Endothelial cell of umbilical vein (primary cell): ENCODE measurements at places on chromosomes 5 and 9. TPM values are rescaled to one million over a fixed set of nuclear protein-coding genes. Genes with fewer than 3 reads are reported as not detected.
A peak's percentile ranks its signal among the peaks of the same experiment; 100 is the strongest.

The RUFY1 gene
- polyA plus RNA-seq: 25.4 and 25.6 TPM in 2 replicates

The COL23A1 gene
- polyA plus RNA-seq: not detected in 2 replicates

DNA sequence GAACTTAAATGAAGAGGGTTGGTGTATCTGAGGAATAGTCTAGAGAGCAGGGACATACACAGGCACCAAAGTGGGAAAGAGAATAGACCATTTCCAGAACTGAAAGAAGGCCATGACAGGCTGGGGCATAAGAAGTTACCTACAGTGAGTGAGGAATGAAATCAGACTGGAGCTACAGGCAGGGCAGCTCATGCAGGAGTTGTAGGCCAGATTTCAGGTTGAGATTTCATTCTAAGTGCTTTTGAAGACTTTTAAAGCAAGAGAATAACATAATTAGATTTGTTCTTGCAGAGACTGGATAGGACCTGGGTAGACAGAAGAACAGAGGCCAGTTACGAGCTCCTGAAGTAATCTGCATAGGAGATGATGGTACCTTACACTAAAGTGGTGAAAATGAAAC lies 280.8 kb downstream of the KIAA0825 start:
- no peak for DNase-seq

GRCh38 chr5:95591490-95591901 lies 28.4 kb upstream of the GPR150 start:
- DNase-seq: peak; percentile 69

- DNase-seq: no peak
Observed at GRCh38 chr9:8223861-8224260, 424.3 kb upstream of the DMAC1 start.

DNA sequence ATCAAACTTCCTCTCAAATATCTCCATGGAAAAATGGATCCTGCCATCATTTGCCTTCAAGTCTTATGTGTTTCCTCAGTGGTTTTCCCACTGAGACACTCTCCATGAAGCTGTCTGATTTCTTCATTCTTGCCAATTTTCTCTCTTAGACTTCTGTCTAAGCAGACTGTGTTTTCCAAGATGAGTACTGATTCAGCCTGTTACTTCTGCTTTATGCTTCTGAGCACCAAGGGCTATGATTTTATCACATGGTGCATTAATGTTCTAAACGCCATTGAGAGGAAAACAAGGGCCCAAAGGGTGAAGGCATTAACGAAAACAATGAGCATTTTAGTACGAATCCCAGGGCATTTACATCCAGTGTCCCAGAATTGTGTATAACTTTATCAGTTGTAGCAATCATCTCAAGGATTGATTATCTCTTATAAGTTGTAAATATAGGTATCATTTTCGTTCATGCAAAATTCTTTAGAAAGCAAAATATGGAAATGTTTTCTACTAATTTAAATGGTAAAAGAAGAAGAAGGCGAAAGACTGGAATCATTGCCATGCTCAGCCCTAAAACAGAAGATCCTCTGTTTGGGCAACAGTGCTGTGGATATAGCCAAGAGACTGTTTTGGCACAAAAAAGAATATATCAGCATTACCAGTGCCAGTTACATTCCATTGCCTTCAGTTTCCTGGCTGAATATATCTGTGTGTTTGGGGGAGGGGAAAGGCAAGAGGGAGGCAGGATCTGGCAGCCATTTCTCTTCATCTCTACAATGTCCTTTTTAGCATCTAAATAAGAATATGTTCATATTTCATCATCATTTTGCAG lies 537.6 kb downstream of the ANXA1 start:
- DNase-seq: no peak
